Caco-2 (cell line): ENCODE measurements at places on chromosomes 7 and 10. TPM values are rescaled to one million over a fixed set of nuclear protein-coding genes. Genes with fewer than 3 reads are reported as not detected.

The SPDYE9 gene
- total RNA-seq: not detected in 2 replicates

- DNase-seq: peak; percentile 74
- H3K27me3 ChIP-seq: no peaks in the 10 kb centered on the region
- peaks cover 25% of the 10 kb centered on the region for H3K4me1 ChIP-seq
- no peak overlapping the region for H3K4me3 ChIP-seq
- peak overlapping the region; percentile 31 for H3K27ac ChIP-seq
These were observed 315.1 kb downstream of the TNS3 start for GRCh38 chr7:47266799-47267198.

DNA sequence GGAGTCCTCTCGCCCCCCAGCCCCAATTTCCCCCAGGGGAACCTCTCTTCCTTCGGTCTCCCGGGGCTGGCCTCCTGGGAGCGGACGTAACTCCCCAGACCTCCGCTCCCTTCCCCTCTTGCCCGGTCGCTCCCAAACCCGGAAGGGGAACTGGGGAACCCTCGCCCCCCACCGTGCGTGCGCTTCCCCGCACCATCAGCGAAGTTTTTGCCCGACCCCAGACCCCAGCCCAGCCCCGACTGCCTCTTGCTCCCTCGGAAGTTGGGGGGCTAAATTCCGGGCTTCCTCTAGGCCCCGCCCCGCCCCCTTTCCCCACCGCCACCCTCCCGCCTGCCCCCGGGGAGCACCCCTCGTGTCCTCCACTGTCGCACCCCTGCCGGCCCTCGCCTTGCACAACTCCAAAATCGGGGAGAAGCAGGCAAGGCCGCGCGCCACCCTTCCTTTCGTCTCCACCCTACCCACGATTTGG, 436 bp downstream of the GNB2 start:
- no peak for DNase-seq
- H3K27me3 ChIP-seq: no peaks in the 10 kb centered on the region
- no peaks in the 10 kb centered on the region for H3K4me1 ChIP-seq
- H3K27ac ChIP-seq: peak overlapping the region; percentile 94
- peak overlapping the region; percentile 100 for H3K4me3 ChIP-seq
- peaks cover 9% of the 10 kb centered on the region for H3K36me3 ChIP-seq

DNA sequence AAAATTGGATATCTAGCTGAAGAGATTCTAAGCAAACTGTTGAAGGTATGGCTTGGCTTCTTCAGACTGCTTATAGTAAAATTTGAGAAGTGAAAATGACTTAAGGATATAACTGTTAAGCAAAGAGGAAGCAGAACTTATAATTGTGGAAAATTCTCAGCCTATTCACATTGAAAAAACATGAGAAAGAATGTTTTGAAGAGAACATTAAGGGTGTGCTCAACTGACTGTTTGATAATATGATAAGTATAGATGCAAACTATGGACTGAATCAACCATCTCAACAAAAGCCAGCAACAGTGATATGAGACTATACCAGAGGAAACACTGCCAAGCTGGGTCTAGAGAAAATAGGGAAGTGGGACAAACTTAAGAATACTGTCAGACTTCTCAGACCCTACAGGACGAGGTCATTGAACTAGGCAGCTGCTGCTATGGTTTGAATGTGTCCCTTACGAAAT, 133.1 kb upstream of the PPP1R3A start:
- H3K4me3 ChIP-seq: no peak overlapping the region
- H3K27me3 ChIP-seq: no peaks in the 10 kb centered on the region
- H3K4me1 ChIP-seq: no peaks in the 10 kb centered on the region

DNA sequence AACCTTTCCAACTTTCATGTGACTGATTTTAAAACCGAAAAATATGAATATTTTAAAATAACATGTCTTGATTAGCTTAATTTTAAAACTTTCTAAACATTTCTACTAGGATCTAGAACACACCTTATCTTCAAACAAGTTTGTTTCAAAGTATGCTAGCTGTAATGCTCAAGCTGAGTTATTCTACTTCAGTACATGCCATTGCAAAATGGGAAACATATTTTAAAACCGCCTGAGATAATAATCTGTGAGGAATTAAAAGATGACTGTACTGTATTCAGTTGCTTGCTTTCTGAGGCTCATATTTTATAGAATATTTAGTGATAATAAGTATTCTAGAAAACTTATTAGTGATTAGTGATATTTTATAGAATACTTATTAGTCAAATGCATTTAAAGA, 99.6 kb downstream of the LMBR1 start:
- peaks cover 14% of the 10 kb centered on the region for H3K4me1 ChIP-seq
- H3K27me3 ChIP-seq: no peaks in the 10 kb centered on the region
- H3K4me3 ChIP-seq: no peak overlapping the region
